G401 (cell line): ENCODE measurements at places on chromosomes 3 and 15.
A peak's percentile ranks its signal among the peaks of the same experiment; 100 is the strongest.

- DNase-seq: no peak
Measured at GRCh38 chr3:67898916-67899315, 244.5 kb upstream of the SUCLG2 start.

GRCh38 chr3:54299169-54299935, 177.0 kb downstream of the CACNA2D3 start:
- no peak for DNase-seq

DNA sequence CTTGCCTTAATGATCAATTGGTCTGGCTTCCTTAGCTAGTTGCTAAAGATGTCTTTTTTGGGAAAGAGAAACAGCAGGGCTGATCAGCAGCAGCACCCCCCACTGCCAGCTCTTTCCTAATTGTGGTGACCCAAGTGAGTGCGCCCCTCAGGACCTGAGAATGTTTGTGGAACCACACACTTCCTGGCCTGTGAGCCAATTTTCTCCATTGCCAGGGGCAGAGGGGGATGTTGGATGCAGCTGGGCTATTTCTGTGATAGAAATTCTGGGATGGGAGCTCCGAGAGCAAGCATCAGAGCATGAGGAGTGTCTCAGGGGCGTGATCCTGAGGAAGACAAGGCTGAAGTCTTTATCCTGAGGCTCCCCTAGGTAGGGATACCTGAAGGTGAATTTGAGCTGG, 66.6 kb downstream of the CLDN11 start:
- no peak for DNase-seq

DNA sequence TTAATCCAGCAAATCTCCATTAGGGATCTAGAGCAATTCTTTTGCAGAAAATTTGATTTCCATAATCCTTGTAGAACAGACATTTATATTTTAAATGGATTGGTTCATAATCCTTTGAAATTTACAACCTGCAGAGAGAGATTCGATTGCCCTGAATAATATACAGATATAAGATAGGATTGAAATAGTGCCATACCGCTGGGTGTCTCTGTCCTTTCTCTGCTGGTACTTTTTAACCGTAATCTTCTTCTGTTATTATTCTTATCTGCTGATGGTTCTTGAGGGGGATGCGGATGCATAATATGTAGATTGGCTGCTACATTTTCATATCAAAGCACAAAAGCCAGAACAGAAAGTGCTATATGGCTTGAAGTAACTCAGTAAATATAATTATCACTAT, 182.2 kb downstream of the CFAP20DC start:
- DNase-seq: no peak

DNA sequence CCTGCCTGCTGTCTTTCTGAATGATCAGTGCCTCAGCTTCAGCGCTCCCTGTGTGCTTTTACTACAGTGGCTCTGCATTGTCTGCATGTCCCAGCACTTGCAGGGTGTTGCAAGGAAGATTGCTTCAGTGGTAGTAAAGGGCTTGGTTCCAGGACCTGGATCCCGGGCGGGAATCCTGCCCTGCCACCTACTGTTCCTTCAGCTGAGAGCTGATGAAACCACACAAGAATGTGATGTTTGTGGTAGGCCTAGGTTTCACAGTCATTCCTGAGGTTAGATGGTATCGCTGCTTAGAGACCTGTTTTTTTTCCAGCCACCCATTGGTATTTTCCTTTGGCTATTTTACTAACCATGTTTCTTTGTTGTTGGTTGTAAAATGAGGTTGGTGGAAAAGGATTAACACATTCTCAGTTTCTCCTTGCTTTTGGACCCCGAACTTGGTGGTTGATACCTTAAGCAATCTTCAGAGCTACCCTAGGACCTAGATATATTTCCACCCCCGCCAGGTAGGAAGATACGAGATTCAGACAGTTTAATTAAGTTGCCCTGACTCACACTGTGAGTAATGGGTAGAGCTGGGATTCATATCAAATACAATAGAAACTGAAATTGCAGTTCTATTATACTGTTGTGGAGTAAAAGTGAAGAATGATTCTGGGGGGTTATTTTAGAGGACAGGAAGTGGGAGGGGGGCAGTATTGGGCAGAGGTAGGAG, 11.4 kb downstream of the GPR87 start:
- DNase-seq: peak; percentile 39

DNA sequence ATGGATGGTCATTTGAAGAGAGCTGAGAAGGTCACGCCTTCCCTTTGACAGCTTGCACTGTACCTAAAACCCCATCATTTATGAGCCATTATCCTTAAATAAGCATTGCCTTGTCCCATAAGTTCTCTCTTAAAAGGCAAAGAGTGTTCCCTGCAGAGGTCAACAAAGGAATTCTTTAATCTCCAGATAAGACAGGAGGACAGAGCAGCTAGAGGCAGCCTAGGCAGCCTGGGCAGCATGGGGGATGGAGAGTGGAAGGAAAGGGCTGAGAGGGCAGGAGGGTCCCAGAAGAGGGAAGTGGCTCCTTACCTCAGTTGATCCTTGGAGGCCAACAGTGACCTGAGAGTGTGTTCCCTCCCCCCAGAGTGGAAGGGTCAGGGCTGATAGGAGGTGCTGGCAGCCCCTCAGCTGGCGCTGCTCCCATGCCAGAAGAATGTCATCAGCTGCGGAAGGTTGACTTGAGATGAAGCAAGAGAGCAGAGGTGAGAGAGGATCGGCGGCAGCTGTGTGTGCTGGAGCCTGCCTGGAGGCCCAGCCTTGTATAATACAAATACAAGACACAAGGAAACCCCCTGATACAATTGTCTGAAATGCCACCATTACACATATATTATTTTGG, 12.8 kb downstream of the KBTBD13 start:
- no peak for DNase-seq

DNA sequence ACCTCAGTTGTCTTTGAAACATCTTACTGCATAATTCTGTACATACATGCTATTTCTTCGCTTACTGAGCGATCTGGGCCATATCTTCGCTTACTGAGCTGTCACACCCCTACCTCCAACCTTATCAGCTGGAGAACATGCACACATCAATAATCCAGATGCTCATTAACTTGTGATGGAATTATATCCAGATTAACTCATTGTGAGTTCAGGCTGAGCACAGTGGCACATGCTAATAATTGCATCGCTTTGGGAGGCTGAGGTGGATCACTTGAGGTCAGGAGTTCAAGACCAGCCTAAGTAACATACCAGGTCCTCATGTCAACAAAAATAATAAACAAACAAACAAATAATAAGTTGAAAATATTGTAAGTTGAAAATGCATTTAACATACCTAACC, 19.3 kb upstream of the ANXA2 start:
- DNase-seq: no peak

- no peak for DNase-seq
Measured at GRCh38 chr3:143443851-143444331, 324.3 kb downstream of the CHST2 start.

DNA sequence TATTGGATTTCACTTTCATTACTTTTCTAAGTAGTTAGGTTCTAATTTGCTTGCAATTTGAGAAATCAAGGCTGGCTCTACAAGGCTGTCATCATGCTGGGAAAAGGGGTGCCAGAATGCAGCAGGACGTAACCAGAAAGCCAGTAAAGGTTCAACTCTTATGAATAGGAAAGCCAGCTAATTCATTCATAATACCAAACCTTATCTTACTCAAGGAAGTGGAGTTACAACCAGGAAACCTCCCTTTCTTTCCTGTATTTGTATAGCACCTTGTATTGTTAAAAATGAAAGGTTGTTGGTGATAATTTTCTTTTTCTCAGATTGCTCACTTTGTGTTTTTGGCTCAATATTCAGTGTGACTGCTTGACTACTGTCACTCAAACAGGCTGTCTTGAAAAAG, 109.4 kb downstream of the FILIP1L start:
- no peak for DNase-seq

GRCh38 chr15:60396958-60397771, 621 bp downstream of the ANXA2 start:
- DNase-seq: peak; percentile 11

- DNase-seq: peak; percentile 17
Measured at GRCh38 chr3:150106740-150107428, 136.2 kb upstream of the PFN2 start.

DNA sequence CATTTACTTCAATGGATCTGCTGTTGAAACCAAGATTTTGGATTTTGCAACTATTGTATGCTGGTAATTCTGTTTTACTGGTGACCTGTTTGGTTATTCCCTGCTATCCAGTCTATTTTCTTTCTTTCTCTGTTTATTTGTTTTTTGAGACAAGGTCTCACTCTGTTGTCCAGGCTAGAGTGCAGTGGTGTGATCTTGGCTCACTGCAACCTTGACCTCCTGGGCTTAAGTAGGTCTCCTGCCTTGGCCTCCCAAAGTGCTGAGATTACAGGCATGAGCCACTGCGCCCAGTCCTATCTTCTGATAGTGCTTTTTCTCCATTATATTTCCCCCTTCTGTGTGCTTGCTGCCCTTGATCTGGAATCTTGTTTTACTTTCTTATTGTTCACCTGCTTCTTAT, 15.6 kb downstream of the USP13 start:
- no peak for DNase-seq

DNA sequence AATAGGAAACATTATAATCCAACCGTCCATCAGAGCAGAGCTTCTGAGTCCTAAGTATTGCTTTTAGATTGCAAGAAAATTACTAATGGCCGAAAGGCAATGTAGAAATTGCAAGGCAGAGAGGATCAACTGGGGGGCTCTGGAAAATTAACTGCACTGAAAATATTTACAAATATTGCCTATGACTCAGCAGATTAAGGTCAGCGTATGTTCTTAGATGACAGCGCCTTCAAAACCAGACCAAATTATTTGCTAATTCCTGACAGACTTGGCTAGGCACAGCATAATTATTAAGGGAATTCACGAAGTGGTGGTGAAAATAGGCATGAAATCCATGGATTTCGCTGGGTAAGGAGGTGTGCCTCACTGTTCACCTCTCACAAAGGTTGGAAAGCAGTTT, 947.7 kb downstream of the TUSC7 start:
- DNase-seq: no peak

DNA sequence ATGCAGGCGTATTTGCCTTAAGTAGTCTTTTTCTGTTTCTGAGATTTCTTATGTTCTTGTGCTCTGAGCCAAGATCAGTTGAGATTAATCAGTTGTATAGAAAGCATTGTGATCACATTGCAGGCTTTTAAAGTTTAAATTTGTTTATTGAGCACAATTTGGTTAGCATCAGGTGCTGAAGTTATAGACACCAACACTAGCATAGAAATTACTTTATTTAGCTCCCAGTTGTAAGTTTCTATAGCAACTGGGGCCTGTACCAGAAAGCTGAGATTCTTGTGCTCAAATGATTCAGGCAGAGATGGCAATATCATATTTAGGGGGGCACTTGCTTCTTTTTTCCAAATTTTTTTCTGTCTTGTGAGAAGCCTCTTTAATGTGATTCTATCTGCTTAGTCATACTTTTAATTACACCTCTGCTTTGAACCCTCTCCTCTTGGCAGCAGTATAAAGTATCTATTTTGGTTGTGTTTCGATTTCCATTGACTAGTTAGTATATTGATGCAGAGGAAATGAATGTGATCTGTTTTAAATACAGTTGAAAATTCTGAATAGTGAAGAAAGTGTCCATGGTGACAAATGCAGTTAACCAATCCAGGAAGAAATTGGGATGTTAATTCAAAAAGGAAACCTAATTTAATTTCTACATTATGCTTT, 241.7 kb upstream of the GBE1 start:
- peak; percentile 13 for DNase-seq

DNA sequence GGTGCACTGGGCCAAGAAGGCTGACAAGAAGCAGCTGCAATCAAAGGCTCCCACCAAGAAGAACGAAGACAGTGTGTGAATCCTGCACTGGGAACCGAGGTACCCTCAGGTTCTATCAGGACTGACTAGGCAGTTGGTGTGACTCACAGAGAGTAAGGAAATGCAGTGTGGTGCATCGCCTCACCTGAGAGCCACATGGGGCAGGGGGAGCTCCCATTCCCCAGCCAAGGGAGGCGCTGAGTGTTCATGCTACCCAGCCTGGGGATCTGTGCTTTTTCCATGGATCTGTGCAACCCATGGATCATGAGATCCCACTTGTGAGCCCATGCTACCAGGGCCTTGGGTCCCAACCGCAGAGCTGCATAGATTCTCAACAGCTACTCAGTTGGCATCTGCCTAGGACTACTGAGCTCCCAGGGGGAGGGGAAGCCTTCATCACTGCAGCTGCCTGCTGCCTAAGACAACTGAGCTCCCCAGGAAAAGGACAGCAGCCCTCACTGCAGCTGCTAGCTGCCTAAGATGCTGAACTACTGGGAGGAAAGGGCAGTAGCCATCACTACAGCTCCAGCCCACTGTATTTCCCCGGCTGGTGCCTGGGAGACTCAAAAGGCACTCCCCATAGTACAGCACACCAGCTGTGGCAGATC, 6.9 kb upstream of the PLSCR2 start:
- DNase-seq: no peak
